ENCODE measurements at places on chromosomes 16 and 17.
A peak's percentile ranks its signal among the peaks of the same experiment; 100 is the strongest.

DNA sequence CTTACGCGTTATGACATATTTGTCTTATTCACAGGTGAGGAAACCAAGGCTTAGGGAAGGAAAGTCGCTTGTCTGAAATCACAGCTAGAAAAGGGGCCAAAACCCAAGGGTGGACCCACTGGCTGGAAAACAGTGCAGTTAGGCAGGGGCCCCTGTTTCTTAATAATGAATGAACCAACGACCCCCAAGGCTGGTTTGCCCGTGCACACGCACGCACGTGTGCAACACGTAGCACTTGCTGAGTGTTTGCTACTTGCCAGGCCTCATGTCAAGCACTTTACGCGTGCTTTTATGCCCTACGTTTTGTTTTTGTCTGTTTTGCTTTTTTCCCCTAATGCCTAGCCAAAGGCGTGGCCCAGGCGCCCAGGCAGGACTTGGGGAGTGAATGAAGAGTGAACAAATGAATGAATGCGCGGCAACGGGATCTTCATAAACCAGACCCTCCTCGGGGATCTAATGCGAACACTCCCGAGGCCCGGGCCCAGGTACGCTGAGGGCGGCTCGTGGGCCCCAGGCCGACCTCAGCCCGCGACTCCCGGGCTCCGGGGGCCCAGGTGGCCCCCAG, 571 bp upstream of the USP10 start:
- DNase-seq = no peak

DNA sequence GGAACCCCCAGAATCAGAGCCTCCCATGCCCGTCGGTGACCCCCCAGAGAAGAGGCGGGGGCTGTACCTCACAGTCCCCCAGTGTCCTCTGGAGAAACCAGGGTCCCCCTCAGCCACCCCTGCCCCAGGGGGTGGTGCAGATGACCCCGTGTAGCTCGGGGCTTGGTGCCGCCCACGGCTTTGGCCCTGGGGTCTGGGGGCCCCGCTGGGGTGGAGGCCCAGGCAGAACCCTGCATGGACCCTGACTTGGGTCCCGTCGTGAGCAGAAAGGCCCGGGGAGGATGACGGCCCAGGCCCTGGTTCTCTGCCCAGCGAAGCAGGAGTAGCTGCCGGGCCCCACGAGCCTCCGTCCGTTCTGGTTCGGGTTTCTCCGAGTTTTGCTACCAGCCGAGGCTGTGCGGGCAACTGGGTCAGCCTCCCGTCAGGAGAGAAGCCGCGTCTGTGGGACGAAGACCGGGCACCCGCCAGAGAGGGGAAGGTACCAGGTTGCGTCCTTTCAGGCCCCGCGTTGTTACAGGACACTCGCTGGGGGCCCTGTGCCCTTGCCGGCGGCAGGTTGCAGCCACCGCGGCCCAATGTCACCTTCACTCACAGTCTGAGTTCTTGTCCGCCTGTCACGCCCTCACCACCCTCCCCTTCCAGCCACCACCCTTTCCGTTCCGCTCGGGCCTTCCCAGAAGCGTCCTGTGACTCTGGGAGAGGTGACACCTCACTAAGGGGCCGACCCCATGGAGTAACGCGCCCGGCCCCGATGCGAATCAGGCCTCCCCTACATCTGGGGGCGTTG, 4.0 kb downstream of the TPSG1 start:
- DNase-seq = no peak

DNA sequence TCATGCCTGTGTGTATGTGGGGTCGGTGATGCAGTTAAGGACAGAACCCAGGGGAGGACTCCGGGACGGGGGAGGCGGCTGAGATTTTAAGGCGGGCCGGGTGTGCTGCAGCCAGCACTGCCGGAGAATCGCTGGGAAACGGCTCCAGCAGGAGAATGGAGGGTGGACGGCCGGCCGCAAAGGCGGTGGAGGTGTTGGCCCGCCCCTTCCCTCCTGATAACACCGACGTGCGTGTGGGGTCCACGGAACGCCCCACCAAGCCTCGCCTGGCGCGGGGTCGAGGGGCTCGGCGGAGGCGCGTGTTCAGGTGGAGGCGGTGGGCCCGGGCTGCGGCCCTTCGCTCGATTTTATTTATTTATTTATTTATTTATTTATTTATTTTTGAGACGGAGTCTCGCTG, 633 bp downstream of the ZNF843 start:
- DNase-seq = no peak

DNA sequence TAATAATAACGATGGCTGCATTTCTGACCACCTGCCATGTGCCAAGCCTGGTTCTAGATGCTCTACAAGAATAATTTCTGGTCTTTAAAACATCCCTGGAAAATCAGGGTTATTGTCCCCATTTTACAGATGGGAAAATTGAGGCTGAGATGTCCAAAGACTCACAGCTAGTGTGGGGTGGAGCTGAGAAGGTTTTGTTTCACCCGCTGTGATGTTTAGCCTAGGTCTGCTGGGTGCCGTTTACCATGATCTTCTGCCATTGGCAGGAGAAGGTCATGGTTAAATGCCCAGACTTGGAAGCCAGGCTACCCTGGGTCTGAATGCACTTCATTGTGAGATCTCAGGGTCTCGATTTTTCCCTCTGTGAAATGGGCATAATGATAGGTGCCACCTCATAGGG, 159.1 kb upstream of the PLCG2 start:
- no peak for DNase-seq

DNA sequence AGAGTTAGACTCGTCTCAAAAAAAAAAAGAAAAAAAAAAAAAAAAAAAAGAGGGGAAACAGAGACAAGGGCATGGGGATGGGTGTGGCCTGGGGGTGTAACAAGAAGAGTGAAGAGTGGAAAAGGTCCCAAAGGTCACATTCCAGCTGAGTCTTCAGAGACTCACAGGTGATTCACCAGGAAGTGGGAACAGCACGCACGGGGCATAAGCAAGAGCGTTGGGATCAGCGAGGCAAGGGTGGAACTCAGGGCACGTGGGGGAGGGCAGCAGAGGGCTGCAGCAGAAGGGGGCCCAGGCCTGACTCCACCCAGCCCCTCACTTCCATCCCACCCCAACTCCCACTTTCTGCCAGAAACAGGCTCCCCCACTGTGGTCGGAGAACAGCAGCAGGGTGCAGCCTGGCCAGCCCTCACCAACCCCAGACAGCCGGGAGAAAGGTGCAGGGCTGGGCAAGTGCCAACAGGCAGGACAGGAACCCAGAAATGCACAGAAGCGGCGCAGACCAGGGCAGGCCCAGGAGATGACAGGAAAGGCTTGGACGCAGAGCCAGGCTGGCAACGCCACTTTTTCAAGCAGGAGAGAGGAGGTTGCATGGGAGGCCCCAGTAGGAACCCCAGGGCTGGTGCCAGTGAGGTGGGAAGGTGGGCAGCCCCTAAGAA, 3.3 kb downstream of the MEAK7 start:
- DNase-seq = no peak

DNA sequence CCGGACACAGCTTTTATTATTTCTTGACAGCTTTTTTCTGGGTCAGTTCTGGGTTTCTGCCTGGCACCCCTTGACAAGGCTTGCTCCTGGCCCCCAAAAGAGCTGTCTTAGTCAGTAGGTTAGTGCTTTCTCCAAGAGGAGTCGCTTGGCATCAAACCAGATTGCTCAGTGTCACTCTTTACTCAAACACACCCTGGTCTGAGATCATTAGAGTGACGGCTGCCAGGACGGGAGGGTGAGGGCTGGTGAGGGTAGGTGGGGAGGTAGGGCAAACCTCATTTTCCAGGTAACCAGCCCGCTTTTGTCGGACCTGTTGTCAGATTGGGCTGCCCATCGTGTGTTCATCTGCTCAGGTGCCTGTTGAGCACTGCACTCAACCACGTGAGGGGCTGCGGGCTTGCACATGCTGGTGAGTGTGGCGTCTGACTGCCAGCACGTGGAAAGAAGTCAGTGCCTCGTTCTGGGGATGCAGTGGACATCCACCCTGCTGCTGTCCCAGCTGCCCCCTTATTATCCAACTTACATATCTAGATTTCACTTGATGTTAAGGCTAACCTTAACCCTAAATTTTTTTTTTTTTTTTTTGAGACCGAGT, 12.4 kb downstream of the TMEM94 start:
- DNase-seq = no peak

GRCh38 chr17:64736804-64737492, 74.8 kb upstream of the SMURF2 start:
- DNase-seq = no peak

- no peak for DNase-seq
These were observed 6.6 kb downstream of the KRABD2 start for GRCh38 chr17:8369944-8370343.

GRCh38 chr17:12034538-12034937, 13.9 kb downstream of the MAP2K4 start:
- no peak for DNase-seq

- DNase-seq = peak; percentile 84
These were observed 36.0 kb upstream of the FBXO47 start for GRCh38 chr17:39002991-39003715.

DNA sequence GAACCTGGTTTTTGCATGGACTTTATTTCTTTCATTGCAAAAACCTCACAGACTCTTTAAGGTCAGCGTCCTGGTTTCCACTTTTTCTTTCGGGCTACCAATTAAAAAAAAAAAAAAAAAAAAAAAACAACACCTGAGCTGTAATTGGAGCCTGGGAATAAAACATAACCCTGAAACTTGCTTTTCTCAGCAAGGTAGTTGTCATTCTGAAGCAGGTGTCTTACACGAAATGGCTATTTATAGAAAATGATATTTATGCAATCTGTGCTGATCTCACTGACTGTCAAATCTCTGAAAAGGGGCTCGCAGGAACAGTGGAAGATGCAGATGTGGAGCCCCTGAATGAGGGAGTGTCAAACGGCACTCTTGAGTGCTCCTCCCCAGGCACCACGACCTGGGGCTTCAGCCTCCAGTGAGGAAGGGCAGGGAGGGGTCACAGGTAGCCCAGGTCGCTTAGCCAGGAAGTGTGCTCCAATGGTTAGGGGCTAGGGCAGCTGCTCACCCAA, 10.4 kb upstream of the COTL1 start:
- no peak for DNase-seq

GRCh38 chr17:82960419-82961271, 118.8 kb upstream of the METRNL start:
- peak; percentile 68 for DNase-seq

- DNase-seq = no peak
These were observed 8.7 kb upstream of the GINS2 start for GRCh38 chr16:85697431-85697830.

GRCh38 chr16:76875898-76876297, 315.1 kb upstream of the MON1B start:
- no peak for DNase-seq

DNA sequence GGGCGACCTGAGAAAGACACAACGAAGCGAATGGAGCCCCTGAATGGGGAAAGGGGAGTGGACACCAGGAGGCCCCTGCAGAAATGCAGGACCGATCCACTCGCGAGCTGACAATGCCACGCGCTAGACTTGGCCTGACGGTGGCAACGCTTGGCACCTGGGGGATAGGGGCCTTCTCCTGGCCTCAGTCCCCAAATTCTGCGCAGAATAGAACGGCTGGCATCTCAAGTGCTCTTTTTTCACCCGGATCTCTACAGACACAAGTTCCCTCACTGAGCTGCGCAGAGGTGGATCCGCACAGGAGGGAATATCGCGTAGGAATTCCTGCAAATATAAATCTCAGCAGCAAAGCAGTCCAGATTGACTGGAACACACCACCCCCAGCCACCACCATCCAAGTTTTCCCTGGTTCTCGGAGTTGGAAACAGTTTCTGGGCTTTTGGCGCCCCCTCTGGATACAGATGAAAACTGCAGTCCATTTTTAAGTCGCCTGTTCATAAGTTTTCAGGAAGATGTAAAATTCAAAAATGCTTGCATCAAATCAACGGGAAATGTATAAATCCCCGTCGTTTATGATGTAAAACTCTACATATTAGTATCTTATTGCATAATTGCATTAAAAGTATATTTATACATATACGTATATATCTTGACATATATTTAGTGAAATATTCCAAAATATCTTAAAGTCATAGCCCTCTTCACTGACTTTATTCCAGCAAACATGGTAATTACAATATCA, 2.3 kb upstream of the SOX9 start:
- DNase-seq = no peak

GRCh38 chr17:6506679-6507231, 49.6 kb downstream of the PITPNM3 start:
- DNase-seq = peak; percentile 65

DNA sequence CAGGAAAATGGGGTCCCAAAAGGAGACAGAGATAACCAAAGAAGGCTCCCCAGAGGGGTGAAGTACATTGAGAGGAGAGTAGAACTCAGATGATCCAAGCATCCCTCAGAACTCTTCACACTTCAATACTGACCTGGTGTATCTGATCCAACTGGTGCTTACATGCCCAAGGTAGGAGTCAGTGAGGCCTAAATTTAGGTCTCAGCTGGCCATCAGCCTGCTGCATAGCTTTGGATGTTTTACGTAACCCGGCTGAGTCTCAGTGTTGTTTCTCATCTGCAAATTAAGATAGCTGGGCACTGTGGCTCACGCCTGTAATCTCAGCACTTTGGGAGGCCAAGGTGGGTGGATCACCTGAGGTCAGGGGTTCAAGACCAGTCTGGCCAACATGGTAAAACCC, 11.6 kb upstream of the GOSR2 start:
- DNase-seq = no peak

- no peak for DNase-seq
These were observed 1349.6 kb upstream of the CDH8 start for GRCh38 chr16:63385714-63386432.

DNA sequence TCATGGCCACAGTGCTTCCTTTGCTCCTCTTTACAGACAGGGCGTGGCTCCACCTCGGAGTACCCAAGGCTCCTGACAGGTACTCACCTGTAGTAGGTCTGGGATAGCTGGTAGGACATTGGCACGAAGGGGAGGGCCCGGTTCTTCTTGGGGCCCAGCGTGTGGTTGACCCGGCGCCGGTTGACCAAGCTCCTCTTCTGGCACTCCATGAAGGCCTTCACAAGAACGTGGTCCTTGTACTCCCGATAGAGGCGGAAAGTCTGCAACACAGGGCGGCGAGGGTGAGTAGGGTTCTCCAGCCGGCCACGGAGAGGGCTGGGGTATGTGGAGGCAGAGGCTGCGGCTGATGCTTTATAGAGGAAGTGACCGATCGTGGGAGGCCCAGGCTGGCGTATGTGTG, 69.7 kb downstream of the IL21R start:
- no peak for DNase-seq

GRCh38 chr17:4998732-4999429, 1.1 kb downstream of the KIF1C start:
- DNase-seq = peak; percentile 72

- no peak for DNase-seq
These were observed 36.9 kb downstream of the TEX2 start for GRCh38 chr17:64226132-64226531.

DNA sequence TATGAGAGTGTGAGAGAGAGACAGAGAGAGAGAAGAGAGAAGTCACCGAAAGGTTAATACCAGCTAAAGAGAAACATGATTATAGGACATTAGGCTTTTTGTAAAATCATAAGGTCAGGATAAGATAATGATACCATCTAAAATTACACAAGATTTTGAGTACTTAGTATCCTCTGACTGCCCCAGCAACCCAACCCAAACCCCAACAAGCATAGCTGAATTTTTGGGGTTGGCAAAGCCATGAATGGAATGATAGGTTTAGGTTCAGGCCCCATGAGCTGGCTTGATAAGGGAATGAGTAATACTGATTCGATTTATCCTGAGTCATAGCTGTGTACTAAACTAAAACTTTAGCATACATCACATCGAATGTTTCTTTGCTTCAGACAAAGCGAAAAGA, 259.5 kb downstream of the IRX3 start:
- no peak for DNase-seq

GRCh38 chr17:62821189-62822079, 13.3 kb upstream of the MARCHF10 start:
- DNase-seq = no peak

GRCh38 chr16:78485188-78485916, 385.9 kb downstream of the WWOX start:
- no peak for DNase-seq

Measured in coronary artery (tissue), 2 donors.